Fibroblast of lung (primary cell): ENCODE measurements at places on chromosomes 3 and 15. TPM values are rescaled to one million over a fixed set of nuclear protein-coding genes. Genes with fewer than 3 reads are reported as not detected.
A peak's percentile ranks its signal among the peaks of the same experiment; 100 is the strongest.

GRCh38 chr15:67303490-67304363 is 49.1 kb downstream of the IQCH start:
- peak; percentile 62 for DNase-seq

GRCh38 chr3:42805141-42805821 is 991 bp upstream of the HIGD1A start:
- DNase-seq = peak; percentile 8

ACKR2 gene
- polyA plus RNA-seq = 0.12 and 0.19 TPM in 2 replicates

DNA sequence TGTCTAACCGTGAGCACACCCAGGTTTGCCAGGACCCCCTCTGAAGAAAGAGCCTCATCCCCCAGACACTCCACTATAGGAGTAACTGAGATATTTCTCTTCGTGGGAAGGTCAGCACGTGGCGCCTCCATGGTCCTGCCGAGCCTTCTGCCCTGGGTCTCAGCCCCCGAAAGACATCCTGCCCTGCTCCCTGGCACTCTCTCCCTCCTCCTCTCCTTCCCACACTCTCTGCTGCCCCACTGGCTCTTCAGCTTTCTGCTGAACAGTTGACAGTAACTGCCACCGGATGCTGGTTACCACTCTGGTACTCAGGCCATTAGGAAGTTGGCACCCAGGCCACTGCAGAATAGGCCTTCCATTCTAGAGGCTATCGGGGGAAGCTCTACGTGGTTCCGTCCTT is 185.2 kb downstream of the UACA start:
- DNase-seq = no peak

DNA sequence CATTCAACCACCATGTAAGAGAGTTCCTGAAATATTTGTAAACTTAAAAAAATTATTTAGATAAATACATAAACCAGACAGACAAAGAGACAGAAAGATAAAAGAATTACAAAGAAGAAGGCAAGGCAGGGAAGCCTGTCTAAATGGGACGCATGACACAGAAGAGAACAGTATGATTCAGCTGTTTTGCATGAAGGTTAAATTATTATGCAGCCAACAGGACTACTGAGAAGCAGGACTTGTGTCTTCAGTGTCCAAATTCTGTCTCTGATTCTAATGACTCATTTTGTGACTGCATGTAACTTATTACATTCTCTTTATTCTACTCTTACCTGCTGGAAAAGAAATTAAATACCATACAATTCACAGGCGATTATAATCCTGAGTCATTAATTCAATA is 340.4 kb upstream of the KCNMB2 start:
- peak; percentile 19 for DNase-seq

DNA sequence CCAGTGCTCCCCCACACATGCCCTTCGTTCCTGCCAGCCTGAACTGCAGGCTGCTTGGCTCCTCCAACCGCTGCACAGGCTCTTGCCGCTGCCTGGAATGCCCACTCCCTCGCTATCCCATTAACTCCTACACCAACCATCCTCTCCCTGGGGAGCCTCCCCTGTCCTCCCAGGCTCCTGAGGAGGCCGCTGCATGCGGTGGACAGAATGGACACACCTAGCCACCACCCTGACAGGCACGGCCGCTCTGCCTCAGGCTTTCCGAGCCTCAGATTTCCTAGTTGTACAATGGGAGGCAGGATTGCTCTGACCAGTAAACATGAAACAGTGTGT is 2.3 kb downstream of the PLXNB1 start:
- no peak for DNase-seq

DNA sequence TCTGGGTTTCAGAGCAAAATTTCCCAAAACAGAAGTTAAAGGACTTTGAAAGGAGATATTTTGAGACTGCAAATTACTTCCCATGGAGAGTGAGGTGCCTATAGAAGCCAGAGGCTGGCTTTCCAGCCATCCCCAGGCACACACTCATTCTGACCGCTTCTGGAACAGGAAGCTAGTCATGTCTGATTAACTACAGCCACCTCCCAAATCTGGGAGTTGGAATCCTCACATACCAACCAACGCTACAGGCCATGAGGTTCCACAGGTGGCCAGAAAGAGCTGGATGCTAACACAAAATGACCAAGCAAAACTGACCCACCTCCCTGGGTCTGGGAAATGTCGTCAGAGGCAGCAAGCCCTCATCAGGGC is 87.2 kb downstream of the SNRK start:
- DNase-seq = no peak

MST1R gene
- 0.52 and 1.2 TPM in 2 replicates for polyA plus RNA-seq

MRAS gene
- polyA plus RNA-seq = 35.3 and 43.2 TPM in 2 replicates

DNA sequence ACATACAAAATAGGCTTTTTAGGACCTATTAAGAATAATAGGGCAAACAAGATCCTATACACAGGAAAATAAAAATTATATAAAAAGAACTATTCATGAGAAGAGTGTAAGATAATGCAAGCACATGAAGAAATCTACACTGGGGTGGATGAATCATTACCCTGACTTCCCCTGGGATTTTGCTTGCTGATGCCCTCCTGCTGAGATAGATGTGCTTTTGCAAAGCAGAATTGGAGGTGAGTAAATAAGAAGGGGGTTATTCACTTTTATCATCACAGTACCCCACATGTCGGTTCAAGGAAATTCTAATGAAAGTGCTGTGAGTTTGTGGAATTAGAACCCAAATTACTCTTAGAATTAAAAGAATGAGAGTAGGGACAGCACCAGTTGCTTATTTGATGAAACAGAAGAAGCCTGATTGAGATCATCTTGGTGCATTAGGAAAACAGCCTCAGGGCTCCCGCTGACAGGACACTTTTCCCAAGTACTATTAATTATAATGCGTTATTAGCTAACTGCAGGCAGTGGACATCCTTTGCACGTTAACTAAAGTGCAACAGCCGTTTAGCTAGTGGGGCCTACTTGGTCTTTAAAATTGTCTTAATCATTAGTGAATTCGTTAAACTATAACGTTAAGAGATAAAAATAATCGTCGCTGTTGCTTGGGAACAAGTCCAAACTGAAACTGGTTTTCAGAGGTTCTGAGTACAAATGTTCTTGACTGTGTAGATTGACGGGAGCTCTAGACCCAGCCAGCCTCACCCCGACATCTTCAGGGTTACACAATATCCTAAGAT is 48.4 kb downstream of the SLC2A2 start:
- no peak for DNase-seq

GRCh38 chr3:131802029-131802428 is 232.8 kb downstream of the CPNE4 start:
- no peak for DNase-seq

GOLGA6L24 gene
- polyA plus RNA-seq = not detected in 2 replicates

- DNase-seq = no peak
These were observed 435.6 kb upstream of the GRM7 start for GRCh38 chr3:6425289-6425820.

CCR5 gene
- 0.15 TPM in 1 of 2 replicates, not detected in the other for polyA plus RNA-seq

MBD4 gene
- 24.6 and 27.4 TPM in 2 replicates for polyA plus RNA-seq

GRCh38 chr15:100715571-100716455 is 113.4 kb downstream of the ASB7 start:
- DNase-seq = peak; percentile 41

CCR3 gene
- polyA plus RNA-seq = 0.03 and 0.16 TPM in 2 replicates

ARIH2 gene
- polyA plus RNA-seq = 65.8 and 71.4 TPM in 2 replicates

GRCh38 chr15:42215913-42216829 is 8.1 kb upstream of the VPS39 start:
- peak; percentile 13 for DNase-seq

DNA sequence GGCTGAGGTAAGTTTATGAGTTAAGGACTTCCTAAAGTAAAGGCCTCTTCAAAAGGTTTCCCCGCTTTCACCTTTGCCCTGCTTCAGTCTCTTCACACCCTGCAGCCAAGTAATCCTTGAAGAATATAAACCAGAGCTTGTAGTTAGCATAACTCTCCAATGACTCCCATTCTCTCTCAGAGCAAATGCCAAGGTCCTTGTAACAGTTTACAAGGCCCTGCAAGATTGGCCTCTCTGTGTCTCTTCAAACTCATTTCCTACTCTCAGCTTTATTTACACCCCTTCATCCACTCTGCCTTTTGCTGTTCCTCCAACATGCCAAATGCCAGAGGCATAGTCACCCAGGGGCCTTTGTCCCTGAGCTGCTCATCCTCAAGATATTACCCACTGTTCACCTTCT is 60.5 kb upstream of the MME start:
- DNase-seq = peak; percentile 40

DNA sequence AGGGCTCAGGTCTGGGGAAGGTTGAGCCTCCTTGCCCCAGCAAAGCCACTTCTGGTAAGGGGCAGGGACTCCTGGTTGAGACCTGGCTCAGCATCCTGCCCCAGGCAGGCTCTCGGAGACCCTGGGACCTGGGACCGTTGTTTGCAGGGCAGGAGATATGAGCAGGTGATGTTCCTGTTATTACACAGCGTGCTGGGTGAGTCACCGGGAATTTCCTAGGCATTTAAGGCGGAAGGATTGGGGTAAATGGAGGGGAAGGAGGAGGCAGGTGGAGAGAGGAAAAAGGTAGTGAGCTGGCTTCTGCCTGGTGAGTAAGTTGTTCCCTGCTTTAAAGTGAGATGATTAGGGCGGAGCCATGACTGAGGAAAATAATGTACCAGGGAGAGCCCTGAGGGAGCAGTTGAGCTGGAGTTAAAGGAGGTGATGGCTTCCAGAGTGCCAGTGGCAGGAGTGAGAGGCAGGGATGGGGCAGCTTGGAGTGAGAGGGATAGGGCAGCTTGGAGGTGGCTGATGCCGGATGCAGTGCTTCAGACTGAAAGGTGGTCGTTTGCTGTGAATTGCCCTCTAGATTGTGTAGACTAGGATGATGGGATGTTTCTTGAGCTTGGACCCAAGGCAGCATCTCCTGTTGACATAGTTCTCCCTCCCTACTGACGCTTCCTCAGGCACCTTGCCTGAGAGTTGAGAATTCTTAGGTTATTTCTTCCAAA is 79.4 kb downstream of the AAGAB start:
- no peak for DNase-seq

B3GNT5 gene
- polyA plus RNA-seq = 0.96 and 1.7 TPM in 2 replicates

FMN1 gene
- polyA plus RNA-seq = 7.5 and 12.5 TPM in 2 replicates

ZNF662 gene
- 0.69 and 1.2 TPM in 2 replicates for polyA plus RNA-seq

GPR27 gene
- polyA plus RNA-seq = not detected in 2 replicates

DNA sequence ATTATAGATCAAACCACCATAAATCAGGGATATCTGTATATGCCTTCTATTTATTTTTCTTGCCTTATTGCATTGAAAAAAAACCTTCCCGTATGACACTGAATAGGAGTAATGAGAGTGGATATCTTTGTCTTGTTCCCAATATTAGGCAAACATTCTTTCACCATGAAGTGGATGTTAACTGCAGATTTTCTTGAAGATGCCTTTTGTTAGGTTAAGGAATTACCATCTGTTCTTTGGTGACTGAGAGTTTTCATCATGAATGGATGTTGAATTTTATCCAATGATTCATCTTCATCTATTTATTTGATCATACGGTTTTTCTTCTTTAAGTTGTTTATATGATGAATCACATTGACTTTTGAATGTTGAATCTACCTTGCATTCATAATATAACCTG is 47.1 kb upstream of the MECOM start:
- peak; percentile 56 for DNase-seq

GRCh38 chr15:98418122-98418521 is 230.2 kb upstream of the IGF1R start:
- no peak for DNase-seq

- DNase-seq = peak; percentile 56
These were observed 127.8 kb downstream of the ABI3BP start for GRCh38 chr3:100865442-100865841.

GRCh38 chr15:59276225-59277178 is 69.9 kb downstream of the LDHAL6B start:
- DNase-seq = no peak

PATL2 gene
- 0.37 and 0.40 TPM in 2 replicates for polyA plus RNA-seq

DNA sequence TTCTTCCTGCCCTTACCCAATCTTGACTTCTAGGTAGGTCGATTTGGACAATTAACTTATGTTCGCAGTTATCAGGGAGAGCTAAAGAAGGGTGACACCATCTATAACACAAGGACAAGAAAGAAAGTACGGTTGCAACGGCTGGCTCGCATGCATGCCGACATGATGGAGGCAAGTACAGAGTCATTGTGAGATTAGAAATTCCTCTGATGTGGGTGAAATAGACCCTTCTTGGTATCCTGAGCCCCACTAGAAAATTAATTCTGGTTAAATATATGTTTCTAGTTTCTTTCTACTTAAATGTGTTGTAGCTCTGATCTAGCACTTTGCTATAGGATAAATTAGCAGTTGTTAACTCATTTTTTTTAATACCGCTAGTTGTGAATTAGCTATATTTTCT is 13.6 kb downstream of the LXN start:
- no peak for DNase-seq

CAMP gene
- polyA plus RNA-seq = not detected in 2 replicates

CCR9 gene
- not detected in 2 replicates for polyA plus RNA-seq

DIPK2A gene
- 25.9 and 26.4 TPM in 2 replicates for polyA plus RNA-seq

- no peak for DNase-seq
These were observed 164.3 kb upstream of the VEPH1 start for GRCh38 chr3:157667493-157667892.

DNA sequence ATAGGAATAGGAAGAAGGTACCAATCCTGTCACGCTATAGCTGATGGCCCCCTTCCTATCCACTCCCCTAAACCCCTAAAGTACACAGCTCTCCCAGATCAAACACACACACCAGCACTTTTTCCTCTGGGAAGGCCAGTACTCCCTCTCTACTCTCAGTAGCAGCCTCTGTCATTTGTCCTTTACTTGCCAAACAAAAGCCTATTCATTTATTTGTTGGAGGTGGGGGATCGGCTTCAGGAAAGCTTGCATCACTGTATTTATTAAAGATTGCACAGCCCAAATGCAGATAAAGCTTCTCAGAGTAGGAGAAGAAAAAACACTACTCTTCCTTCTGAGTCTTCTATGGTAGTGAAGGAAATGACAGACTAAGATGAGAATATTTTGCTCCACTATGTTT is 429.7 kb upstream of the RASGRP1 start:
- DNase-seq = peak; percentile 26

INSYN1 gene
- polyA plus RNA-seq = 0.37 and 0.51 TPM in 2 replicates

SLC6A1 gene
- not detected in 2 replicates for polyA plus RNA-seq

- DNase-seq = no peak
These were observed 29.2 kb downstream of the GJD2 start for GRCh38 chr15:34725556-34725955.

- DNase-seq = no peak
These were observed 959 bp downstream of the TPM1 start for GRCh38 chr15:63043335-63044076.

LRRIQ4 gene
- polyA plus RNA-seq = 0.05 TPM in 1 of 2 replicates, not detected in the other

GRCh38 chr15:29205186-29205585 is 64.4 kb downstream of the NSMCE3 start:
- no peak for DNase-seq

DNA sequence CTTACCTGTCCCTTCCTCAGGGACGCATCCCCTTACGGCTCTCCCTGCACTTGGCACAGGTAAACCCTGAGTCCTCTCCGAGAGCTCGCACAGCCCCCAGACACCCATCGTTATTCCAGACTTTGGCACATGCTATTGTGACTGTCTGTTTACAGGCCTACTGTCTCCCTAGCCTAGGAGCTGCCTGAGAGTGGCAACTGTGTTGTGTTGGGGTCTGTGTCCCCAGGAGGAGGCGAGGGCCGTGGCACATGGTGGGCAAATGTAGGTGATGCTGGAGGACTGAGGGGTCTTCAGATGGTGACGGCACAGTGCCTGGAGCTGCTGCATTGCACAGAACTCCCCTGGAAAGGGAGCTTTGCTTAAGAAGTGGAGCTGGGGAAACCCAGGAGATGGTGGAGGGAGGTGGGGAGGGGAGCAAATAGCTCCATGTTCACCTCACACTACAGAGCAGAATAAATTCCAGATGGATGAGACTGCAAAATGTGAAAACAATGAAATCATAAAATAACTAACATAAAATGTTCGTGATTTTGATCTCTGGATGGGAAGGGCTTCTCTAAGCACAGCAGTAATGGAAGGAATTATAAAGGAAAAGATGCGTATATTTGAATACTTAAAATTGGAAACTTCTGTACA is 96.5 kb downstream of the SMAD6 start:
- DNase-seq = peak; percentile 78

- DNase-seq = no peak
These were observed 76.4 kb downstream of the USF3 start for GRCh38 chr3:113620091-113620490.
